ENCODE measurements at places on chromosomes 6 and 20.

- peak; percentile 29 for DNase-seq
Observed at GRCh38 chr6:43628393-43629103, 516 bp downstream of the GTPBP2 start.

DNA sequence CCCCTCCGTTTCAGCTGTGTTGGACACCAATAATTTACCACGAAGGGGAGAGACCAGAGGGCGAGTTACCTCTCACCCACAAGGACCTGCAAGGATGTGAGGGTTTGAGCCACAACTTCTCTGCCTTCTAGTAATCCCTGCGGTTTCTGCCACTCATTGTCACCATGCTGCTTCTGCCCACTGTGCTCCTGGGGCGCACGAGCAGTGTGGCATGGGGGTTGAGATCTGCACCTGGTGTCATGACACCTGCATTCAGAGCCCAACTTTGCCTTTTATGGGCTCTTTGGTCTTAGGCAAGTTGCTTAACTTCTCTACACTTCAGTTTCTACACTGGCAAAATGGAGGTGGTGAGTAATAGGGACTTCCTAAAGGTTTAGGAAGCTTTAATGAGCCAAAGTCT is 84.9 kb downstream of the SOBP start:
- DNase-seq: no peak

- DNase-seq: no peak
Observed at GRCh38 chr20:38067717-38068365, 34.3 kb downstream of the RPRD1B start.

DNA sequence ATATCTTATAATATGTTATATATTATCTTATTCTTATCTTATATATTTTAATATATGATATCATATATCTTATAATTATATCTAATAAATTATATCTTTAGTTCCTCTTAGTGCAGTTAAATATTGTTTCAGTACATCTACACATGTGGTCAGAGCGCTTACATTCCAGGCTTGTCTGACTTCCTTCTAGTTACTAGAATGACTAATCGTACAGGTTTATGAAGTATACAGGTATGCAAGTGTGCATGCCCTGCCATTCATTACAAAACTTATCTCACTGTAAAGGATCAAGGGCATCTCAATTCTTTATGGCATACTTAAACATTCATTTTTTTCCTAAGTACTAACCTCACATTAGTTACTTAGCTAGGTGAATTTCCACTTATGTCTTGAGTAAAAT is 1278.0 kb upstream of the MAP3K7 start:
- DNase-seq: no peak

DNA sequence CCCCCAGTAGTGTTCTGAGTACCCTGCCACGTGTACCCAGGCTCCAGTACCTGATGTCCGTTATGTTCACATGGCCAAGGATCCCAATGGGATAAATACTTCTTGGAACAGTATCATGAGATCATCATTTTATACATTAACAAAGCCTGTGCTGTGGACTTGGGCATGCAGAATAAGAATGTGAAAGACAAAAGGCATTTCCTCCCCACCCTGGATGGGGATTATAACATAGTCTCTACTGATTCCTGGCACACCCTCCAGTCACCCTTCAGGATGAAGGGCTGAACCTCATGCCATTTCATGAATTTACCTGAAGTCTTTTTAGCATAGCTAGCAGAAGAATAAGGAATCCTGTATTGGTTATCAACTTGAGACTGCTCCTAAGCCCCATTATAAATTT is 2.8 kb downstream of the TNFRSF21 start:
- no peak for DNase-seq

GRCh38 chr20:23125625-23126191 is 39.6 kb upstream of the CD93 start:
- DNase-seq: no peak

Measured in iPS DF 6.9 (cell line).